ENCODE measurements at places on chromosomes 5 and 9.

- DNase-seq = no peak
Measured at GRCh38 chr9:123772967-123773366, 157.0 kb downstream of the DENND1A start.

DNA sequence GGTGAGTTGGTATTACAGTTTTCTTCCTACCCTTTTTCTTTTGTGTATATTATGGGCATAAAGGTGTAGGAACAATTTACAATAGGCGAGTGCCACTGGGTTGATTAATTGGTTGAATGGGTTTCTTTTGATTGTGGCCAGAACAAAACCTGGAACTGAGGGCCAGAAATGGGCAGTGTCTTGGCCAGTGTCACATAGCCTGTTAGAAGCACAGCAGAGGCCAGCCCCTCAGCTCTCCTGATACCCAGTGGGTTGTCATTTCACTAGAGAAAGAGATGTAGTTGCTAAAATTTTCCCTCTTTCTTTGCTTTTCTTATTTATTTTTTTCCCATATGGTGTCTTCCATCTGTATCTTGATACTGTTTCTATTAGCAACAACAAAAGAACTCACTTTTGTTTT is 38.8 kb upstream of the SEMA6A start:
- no peak for DNase-seq

- DNase-seq = no peak
Measured at GRCh38 chr9:70091572-70091971, 47.9 kb downstream of the MAMDC2 start.

- no peak for DNase-seq
Measured at GRCh38 chr5:91332267-91333045, 50.7 kb downstream of the ARRDC3 start.

DNA sequence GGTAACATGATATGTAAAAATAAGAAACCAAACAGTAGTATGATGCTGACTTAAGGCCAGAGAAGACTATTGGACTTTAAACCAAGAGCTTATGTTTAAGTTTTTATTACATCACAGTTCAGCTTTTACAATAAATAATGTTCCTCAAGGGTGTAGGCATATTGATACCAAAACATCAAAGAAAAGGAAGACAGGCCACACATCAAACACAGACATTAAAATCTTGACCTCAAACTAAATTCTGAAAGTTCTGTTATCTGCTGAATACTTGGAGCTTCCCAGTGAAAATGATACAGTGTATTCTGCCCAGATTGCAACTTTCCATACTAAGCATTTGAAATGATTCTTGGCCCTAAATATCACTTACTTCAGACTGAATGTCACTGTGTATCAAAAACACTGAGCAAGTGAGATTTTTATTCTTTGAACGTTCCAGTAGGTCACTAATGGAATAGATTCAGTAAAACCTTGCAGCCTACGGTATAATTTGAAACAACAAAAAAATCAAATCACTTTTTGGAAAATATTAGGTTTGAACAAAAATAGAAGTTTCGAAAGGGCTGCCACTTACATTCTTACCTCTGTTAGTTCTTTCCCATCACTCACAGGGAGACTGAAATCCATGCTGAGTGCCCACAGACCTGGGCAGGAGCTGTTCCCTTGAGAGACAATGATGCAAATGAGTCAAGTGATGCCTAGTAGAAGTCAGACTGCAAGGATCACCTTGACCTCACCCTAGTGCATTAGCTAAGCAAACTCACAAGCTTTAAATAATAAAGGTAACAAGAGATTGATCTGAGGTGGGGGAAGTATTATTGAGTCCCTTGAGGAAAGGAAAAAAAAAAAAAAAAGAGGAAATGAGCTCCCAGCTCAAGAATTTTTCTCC is 2.5 kb downstream of the LPAR1 start:
- no peak for DNase-seq

GRCh38 chr9:21970800-21971640 is 23.2 kb downstream of the CDKN2A start:
- no peak for DNase-seq

DNA sequence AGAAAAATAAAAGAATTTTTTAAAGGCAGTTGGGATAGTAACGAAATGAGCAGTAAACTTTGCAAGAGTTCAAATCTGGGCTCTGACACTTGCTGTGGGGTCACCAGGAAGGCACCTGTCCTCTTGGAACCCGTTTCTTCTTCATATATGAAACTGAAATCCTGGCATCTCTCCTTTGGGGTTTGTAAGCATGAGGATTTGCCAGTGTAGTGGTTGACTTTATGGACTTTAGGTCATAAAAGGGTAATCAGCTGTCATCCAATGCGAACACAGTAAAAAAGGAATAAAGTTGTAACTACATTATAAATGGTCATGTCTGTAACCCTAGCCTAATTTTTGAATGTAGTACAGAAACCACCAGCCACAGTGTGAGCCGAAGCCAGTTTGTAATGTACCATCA is 1.3 kb downstream of the RAB14 start:
- DNase-seq = no peak

- no peak for DNase-seq
Measured at GRCh38 chr5:150242251-150242894, 47.2 kb downstream of the CAMK2A start.

- DNase-seq = no peak
Measured at GRCh38 chr9:109017493-109017892, 4.2 kb upstream of the CTNNAL1 start.

DNA sequence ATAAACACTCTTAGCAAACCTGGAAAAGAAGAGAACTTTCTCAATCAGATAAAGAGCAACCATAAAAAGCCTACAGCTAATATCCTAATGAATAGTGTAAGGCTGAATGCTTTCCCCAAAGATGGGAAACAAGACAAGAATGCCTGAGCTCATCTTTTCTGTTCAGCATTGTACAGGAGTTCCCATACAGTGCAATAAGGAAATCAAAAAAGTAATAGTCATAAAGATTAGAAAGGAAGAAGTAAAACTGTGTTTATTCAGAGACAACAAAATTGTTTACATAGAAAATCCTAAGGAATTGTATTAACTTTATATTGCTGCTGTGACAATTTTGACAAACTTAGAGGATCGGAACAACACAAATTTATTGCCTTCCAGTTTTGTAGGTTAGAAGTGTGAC is 330.7 kb upstream of the SLC24A2 start:
- DNase-seq = no peak

GRCh38 chr5:98769210-98769958 is 4.1 kb upstream of the RGMB start:
- no peak for DNase-seq

- no peak for DNase-seq
Measured at GRCh38 chr9:37028420-37029031, 5.5 kb downstream of the PAX5 start.
